ENCODE measurements at places on chromosomes 16 and 17.

GRCh38 chr16:51624080-51624775 is 473.2 kb upstream of the SALL1 start:
- no peak for DNase-seq

GRCh38 chr16:49615576-49615975 is 240.3 kb downstream of the ZNF423 start:
- DNase-seq: no peak

- DNase-seq: no peak
Measured at GRCh38 chr16:17589898-17590297, 119.1 kb upstream of the XYLT1 start.

DNA sequence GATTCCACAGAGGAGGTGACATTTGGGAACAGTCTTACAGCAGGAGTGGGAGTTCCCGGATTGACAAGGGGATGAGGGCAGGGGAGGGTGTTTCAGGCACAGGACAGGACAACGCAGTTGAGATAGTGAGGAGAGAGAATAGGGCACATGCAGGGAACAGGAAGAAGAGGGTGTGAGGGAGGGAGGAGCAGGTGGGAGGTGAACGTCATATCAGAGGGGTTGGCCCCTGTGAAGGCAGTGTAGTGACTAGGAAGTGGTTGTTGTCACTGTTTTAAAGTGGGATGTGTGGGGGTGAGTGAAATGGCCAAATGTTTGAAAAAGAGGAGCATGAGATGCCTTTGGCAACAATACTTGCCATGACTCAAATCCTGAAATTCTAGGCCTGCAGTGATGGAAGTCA is 12.2 kb downstream of the PRKCB start:
- DNase-seq: peak; percentile 42

GRCh38 chr17:82097184-82097918 is 685 bp downstream of the FASN start:
- DNase-seq: peak; percentile 58

GRCh38 chr16:53768593-53768992 is 64.6 kb downstream of the FTO start:
- DNase-seq: no peak

- DNase-seq: no peak
Measured at GRCh38 chr16:7583396-7583795, 250.8 kb downstream of the RBFOX1 start.

Measured in stimulated activated CD4-positive, alpha-beta T cell treated with anti-CD3 and anti-CD28 coated beads, Interleukin-4, amount 100 ng/mL, for 1 hour (primary cell).